ENCODE measurements at places on chromosomes 7 and 10.

DNA sequence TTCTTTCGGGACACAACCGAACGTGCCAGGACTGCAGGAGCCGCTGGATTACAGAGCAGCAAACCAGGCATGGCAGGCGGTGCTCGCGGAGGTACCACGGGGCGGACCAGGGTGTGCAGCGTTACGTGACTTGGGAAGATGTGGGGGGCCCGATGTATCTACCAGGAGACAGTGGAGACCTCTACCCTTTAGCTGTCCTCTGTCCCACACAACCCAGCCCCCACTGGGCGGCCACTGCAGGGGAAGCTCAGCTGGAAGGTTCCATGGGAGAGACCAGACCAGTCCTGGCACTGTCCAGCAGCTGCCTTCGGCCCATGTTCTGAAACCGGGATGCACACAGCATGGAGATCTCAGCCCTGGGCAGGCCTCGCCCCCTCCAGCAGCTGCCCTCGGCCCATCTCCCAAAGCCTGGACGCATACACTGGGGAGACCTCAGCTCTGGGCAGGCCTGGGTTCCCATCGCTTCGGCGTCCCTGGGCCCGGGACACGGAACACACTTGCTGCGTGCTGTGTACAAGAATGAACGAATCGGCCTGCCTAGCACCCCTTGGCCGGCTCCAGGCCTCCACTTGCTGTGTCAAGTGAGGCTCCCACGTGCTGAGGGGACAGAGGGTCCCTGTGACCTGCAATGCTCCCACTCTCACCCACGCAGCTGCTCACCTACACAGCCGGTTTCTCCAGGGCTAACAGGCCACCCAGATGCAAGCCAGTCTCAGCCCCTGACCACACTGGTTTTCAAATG is 177.4 kb downstream of the ELFN1 start:
- no peak for DNase-seq

DNA sequence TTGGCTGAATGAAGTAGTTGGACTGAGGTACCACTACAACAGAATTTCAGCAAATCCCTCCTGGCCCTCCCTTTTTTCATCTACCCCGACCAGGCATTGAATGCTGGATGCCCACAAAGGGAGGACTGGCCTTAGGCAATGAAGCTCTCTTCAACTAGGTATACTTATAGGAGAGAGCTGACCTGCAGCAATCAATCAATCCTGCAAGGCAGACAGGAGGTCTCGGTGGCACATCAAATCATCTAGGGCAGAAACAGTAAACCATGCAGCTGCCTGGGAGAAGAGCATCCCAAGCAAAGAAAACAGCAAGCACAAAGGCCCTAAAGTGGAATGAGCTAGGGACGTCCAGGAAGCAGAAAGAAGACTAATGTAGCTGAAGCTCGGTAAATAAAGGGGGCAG is 2.4 kb upstream of the ABRAXAS2 start:
- DNase-seq, result no peak

GRCh38 chr7:50281680-50282445 is 22.7 kb upstream of the IKZF1 start:
- no peak for DNase-seq

- DNase-seq, result no peak
Observed at GRCh38 chr10:88107296-88108097, 244.1 kb downstream of the PTEN start.

Data from stimulated activated CD8-positive, alpha-beta memory T cell treated with anti-CD3 and anti-CD28 coated beads, Interleukin-7, amount 100 ng/mL, for 1 hour (primary cell).